Activated T-helper 9 cell treated with anti-CD3 and anti-CD28 coated beads, Interleukin-2, amount 50 U/mL, for 16 hours (primary cell): ENCODE measurements at places on chromosomes 16 and 17.

GRCh38 chr17:44575403-44575802 is 18.1 kb downstream of the FZD2 start:
- no peak for DNase-seq

GRCh38 chr17:74631468-74632450 is 8.2 kb upstream of the CD300E start:
- DNase-seq: no peak

- DNase-seq: no peak
Observed at GRCh38 chr16:64269756-64270155, 852.1 kb downstream of the CDH11 start.

GRCh38 chr17:82754297-82755208 is 2.7 kb downstream of the TBCD start:
- DNase-seq: no peak

DNA sequence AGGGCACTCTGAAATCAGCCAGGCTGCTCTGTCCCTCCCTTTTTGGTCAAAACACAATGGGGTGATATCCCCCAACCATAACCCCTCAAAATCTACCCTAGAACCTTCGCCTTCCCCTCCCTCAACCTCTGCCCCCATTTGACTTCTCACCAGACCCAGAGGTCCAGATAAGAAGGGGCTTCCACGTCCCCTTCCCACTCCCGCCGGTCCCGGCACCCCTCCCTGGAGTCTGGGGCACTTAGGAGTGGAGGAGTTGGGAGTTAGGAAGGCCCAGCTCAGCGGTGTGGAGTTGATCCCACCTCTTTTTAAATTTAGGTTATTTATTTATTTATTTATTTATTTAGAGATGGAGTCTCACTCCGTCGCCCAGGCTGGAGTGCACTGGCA is 619 bp upstream of the TMEM92 start:
- no peak for DNase-seq

GRCh38 chr17:80790021-80790765 is 201.4 kb upstream of the CHMP6 start:
- DNase-seq: no peak
